Small intestine (tissue), 16 donors: ENCODE measurements at places on chromosomes 12 and 14.

- peak; percentile 58 for DNase-seq
Measured at GRCh38 chr14:43539210-43539609, 967.9 kb downstream of the FSCB start.

DNA sequence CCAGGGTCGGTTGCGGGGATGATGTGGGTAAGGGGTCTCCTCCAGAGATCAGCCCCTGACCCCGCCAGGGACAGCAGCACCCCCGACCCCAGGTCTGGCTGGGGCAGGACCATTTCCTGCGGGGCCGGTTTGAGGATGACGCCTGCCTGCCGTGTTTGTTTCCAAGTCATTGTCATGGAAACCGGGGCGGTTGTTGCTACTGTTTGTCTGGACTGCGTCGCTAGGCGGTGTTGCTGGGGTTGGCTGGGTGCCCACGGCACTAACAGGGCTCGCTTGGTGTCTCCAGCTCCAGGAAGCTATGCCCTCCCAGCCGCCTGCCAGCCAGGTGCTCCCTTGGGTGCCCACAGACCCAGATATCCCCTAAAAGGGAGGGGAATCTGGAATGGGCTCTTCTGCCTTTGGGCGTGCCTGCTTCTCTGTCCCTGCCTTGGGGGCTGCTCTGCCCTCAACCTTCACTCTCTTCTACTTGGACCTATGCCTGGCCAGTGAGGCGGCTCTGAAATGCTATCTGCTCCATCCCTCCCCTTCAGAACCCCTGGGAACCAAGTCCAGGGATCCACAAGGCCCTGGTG lies 4.7 kb upstream of the CRIP1 start:
- peak; percentile 99 for DNase-seq

DNA sequence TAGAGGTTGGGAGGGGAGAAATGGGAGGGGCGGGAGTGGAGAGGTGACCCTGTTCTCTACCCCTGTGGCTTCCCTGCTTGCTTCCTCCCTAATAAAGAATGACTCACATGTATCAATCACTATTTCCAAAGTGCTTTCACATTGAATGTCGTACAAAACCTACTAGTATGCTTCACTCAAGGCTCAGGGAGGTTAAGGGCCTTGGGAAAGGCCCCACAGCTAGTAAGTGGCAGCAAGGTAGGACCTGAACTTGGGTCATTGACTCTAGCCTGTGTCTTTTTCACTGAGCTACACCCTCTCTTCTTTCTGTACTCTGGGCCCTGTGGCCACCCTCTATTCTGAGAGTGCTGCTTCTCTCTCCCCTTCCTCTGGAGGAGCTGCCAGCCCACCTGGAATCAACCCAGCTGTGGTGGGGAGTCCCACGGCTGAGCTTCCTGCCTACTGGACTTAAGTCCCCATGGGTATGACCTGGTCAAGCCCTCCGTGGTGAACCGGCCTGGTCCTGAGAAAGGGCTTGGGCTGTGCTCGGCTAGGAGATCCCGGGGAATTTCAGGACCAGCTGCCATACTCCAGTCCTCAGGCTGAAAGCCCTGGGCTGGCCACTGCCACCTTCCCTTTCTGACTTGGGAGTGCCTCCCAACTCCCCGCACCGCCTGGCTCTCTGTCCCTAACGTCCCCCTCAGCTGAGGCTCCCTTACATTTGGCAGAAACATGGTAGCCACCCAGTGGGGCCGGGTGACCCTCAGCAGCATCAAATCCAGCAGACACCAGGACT lies 13.0 kb downstream of the SLC48A1 start:
- DNase-seq = no peak

- no peak for DNase-seq
Measured at GRCh38 chr12:59444932-59445331, 150.9 kb upstream of the SLC16A7 start.

DNA sequence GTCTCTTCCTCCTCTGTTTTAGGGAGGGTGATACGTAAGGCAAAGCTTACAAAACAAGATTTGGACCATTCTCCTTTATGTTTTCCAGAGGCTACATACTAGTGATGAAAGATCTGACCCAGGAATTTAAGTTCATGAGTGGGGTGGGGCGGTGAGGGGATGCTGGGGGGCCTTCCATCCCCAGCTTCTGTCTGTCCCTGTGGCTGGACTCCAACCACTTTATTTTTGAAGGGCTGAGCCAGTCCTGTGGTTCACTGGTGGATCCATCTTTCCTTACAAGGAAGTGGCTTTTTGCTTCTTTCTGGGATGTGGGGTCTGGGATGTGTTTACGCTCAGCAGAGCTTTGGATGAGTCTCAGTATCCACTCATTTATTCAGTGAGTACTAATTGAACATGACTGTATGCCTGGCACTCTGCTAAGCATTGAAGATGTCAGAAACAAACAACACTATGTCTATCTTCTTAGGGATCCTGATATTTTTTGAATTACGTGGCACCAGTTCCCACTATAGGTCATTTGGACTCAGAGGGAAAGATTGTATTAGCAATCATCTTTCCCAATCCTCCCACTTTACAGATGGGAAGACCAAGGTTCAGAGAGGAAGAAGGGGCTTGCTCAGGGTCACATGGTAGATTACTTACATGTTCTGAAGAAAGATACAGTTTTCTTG lies 291.8 kb upstream of the TBX3 start:
- DNase-seq = no peak

GRCh38 chr12:31234955-31235867 lies 90.7 kb downstream of the SINHCAF start:
- DNase-seq = peak; percentile 70

DNA sequence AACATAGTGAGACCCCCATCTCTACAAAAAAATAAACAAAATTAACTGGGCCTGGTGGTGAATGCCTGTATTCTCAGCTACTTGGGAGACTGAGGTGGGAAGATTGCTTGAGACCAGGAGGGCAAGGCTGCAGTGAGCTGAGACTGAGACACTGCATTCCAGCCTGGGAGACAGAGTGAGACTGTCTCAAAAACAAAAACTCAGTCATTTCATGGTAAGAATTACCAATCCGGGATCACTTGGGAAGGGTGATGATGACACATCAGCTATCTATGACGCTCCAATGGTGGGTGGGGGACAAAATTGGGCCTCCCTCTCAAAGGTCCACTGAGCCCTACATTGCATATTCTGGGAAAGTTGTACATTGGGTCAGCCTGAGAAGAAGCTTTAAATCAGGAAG lies 47.7 kb downstream of the SERPINA3 start:
- no peak for DNase-seq

- no peak for DNase-seq
Measured at GRCh38 chr12:40078266-40078665, 27.6 kb downstream of the SLC2A13 start.

DNA sequence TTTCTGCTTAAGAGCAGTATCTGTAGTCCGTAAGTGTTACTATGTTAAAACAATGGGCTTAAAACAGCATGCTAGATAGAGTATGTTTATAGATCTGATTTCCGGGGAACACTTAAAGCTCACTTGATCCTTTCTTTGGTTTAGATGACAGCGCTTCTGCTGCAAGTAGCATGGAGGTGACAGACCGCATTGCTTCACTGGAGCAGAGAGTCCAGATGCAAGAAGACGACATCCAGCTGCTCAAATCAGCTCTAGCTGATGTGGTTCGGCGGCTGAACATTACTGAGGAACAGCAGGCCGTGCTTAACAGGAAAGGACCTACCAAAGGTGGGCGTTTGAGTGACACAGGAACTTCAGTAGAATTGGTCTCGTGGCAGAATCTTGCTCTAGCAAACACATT lies 57.5 kb downstream of the EML1 start:
- DNase-seq = no peak

- DNase-seq = no peak
Measured at GRCh38 chr14:66623838-66624237, 115.9 kb downstream of the GPHN start.
